Activated CD4-positive, alpha-beta T cell treated with anti-CD3 and anti-CD28 coated beads, Interleukin-2, amount 10 ng/mL, durations not matched to agents 24 days and 14 days (primary cell): ENCODE measurements at places on chromosomes 5 and 9. TPM values are rescaled to one million over a fixed set of nuclear protein-coding genes. Genes with fewer than 3 reads are reported as not detected.

SLC36A3 gene
- not detected in 2 replicates for total RNA-seq

HDAC3 gene
- total RNA-seq = 88.1 and 92.3 TPM in 2 replicates

SARDH gene
- total RNA-seq = 0.54 and 0.68 TPM in 2 replicates

VCAN gene
- 0.14 TPM in 1 of 2 replicates, not detected in the other for total RNA-seq

PTGES gene
- 0.09 and 0.12 TPM in 2 replicates for total RNA-seq

GRCh38 chr5:36444582-36445418, 143.1 kb upstream of the RANBP3L start:
- no peak for DNase-seq
- no peaks in the 10 kb centered on the region for H3K27me3 ChIP-seq
- H3K36me3 ChIP-seq = no peaks in the 10 kb centered on the region
- peaks cover 10% of the 10 kb centered on the region for H3K4me1 ChIP-seq

GRCh38 chr5:180348336-180348735, 4.8 kb downstream of the GFPT2 start:
- peaks cover 30% of the 10 kb centered on the region for H3K27me3 ChIP-seq
- DNase-seq = no peak
- H3K36me3 ChIP-seq = no peaks in the 10 kb centered on the region

DNA sequence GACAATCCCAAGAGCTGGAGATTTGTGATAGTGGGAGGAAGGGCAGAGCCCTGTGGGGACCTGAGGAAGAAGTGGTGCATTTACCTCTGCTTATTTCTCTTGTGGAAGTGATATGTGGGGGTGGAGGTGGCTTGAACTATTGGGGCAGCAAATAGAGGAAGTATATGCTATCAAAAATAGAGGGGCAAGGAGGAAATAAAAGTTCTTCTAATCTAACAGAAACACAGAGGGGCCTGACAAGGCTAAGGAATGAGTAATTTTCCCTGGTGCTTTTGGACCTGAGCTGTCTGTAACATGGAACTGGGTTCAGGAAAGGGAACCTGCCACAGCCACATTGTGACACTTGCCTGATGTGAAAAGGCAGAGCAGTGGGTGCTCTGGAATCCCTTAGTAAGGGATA, 378.6 kb upstream of the KLF4 start:
- no peaks in the 10 kb centered on the region for H3K36me3 ChIP-seq
- no peaks in the 10 kb centered on the region for H3K27me3 ChIP-seq
- H3K27ac ChIP-seq = no peak overlapping the region
- no peak overlapping the region for H3K4me3 ChIP-seq
- no peak for DNase-seq
- no peaks in the 10 kb centered on the region for H3K4me1 ChIP-seq

DNA sequence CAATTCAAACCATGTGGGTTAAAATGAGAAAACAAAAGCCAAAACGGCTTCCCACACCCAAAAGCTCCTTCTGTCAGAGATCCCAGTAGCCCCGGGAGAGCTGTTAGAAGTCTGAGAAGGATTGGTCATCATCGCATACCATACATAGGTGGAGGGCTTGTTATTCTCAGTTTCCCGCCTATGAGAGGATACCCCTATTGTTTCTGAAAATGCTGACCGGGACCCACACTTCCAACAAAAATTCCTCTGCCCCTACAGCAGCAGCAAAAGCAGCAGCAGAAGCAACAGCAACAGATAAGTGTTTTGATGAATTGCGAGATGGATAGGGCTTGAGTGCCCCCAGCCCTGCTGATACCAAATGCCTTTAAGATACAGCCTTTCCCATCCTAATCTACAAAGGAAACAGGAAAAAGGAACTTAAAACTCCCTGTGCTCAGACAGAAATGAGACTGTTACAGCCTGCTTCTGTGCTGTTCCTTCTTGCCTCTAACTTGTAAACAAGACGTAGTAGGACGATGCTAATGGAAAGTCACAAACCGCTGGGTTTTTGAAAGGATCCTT, at the start of gene TEK:
Gene TEK, plus strand, starts transcription at position 245 of the 561 bp plus-strand sequence. CDS start 366 bp downstream, outside the sequence.
- DNase-seq = no peak
- H3K27me3 ChIP-seq = peaks cover 3% of the 10 kb centered on the region
- no peak within 1 kb of the TSS for H3K4me3 ChIP-seq
- no peak within 1 kb of the TSS for H3K27ac ChIP-seq
- no peaks in the 10 kb centered on the region for H3K36me3 ChIP-seq

- peaks cover 9% of the 10 kb centered on the region for H3K4me1 ChIP-seq
- DNase-seq = no peak
- no peak overlapping the region for H3K27ac ChIP-seq
Observed at GRCh38 chr5:164741376-164741775, 1236.0 kb downstream of the MAT2B start.

DNA sequence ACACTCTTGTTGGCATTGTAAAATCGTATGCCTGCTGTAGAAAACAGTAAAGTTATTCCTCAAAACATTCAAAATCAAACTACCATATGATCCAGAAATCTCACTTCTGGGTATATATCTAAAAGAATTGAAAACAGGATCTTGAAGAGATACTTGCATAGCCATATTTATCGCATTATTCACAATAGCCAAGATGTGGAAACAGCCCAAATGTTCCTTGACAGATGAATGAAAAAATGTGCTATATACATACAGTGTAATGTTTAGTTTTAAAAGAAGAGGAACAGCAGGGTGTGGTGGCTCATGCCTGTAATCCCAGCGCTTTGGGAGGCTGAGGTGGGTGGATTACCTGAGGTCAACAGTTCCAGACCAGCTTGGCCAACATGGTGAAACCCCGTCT, 234.1 kb upstream of the DAB2 start:
- H3K27ac ChIP-seq = no peak overlapping the region
- H3K27me3 ChIP-seq = peaks cover 15% of the 10 kb centered on the region
- no peak for DNase-seq
- no peaks in the 10 kb centered on the region for H3K36me3 ChIP-seq
- H3K4me3 ChIP-seq = no peak overlapping the region

DNA sequence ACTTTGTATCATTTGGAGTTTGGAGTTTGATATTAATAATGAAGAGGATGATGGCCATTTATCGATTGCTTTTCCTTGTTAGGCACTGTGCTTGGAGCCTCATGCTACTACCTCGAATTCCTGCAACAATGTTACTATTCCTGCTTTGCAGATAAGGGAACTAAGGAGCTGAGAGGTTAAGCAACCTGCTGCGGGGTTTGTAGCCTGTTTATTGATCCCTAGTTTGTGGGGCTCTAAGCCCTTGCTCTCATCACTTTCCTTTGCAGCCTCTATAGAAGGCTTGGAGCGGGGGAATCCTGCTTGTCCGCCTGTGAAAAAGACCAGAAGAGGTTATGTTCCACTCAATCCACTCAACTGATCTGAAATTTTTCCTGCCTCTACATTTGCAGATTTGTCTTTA, 15.8 kb downstream of the ARHGEF28 start:
- no peak overlapping the region for H3K4me3 ChIP-seq
- no peak overlapping the region for H3K27ac ChIP-seq
- H3K36me3 ChIP-seq = no peaks in the 10 kb centered on the region
- no peaks in the 10 kb centered on the region for H3K4me1 ChIP-seq
- peaks cover 42% of the 10 kb centered on the region for H3K27me3 ChIP-seq
